ENCODE measurements at places on chromosomes 11 and 22. TPM values are rescaled to one million over a fixed set of nuclear protein-coding genes. Genes with fewer than 3 reads are reported as not detected.

RCOR2 gene
- 0.29 TPM for total RNA-seq

UPB1 gene
- not detected for total RNA-seq

RASSF10 gene
- 0.67 TPM for total RNA-seq

FAT3 gene
- 0.33 TPM for total RNA-seq

GSTT2 gene
- total RNA-seq: not detected

DCDC1 gene
- under 0.01 TPM for total RNA-seq

C1QTNF5 gene
- total RNA-seq: 111 TPM

HTR3A gene
- not detected for total RNA-seq

CSNK1E gene
- total RNA-seq: 207 TPM

USP47 gene
- 47.7 TPM for total RNA-seq

POLR2L gene
- total RNA-seq: 79.4 TPM

TESMIN gene
- 7.5 TPM for total RNA-seq

MAPK8IP2 gene
- total RNA-seq: 0.33 TPM

OMP gene
- not detected for total RNA-seq

Data from vein endothelial cell (primary cell).